ENCODE measurements at places on chromosomes 3 and 15.

DNA sequence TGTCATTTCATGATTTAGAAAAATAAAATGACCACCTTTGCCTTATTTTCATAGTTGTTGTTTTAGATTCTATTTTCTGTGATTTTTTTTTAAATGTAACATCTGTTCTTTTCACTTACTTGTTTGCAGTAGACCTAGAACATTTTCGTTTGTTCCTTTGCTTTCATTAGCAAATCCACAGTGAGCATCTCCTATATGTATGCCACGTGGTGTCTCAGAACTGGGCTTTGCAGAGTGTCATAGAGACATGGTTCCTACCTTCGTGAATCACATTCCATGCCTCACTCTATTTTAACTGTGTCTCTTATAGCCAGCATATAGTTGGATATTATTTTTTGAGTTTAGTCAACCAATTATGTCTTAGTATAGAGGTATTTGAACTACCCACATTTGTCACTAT lies 118.2 kb downstream of the KLF13 start:
- no peak for DNase-seq

DNA sequence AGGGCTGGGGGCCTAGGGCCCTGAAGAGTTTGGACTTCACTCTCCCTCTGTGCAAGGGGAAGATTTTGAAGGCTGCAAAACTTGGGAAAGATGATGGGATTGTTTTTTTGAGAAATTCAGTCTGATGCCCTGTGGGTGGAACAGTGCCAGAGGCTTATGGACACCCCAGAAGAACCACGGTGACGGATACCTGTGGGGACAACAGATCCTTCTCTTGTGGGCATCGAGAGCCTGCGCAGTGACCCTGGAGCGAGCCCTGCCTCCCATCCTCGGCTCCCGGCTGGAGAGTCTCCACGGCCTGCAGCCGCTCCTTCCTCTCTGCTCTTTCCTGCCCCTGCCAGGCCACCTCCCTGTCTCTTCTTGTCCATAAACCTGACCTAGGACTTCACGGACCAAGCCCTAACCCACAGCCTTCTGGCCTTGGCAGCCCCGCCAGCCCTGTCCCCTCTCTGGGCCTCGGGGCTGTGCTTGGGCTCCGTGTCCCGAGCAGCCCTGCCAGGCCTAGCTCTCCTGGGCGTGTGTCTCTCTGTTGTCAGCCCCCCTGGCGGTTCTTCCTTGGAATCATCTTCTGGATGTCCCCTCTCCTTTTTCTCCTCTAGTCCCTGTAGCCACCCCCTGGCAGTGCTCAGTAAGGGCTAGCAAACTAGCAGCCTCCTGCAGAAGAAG lies 98.4 kb downstream of the VGLL4 start:
- no peak for DNase-seq

GRCh38 chr3:100545371-100545770 lies 53.0 kb downstream of the TMEM45A start:
- DNase-seq, result no peak

DNA sequence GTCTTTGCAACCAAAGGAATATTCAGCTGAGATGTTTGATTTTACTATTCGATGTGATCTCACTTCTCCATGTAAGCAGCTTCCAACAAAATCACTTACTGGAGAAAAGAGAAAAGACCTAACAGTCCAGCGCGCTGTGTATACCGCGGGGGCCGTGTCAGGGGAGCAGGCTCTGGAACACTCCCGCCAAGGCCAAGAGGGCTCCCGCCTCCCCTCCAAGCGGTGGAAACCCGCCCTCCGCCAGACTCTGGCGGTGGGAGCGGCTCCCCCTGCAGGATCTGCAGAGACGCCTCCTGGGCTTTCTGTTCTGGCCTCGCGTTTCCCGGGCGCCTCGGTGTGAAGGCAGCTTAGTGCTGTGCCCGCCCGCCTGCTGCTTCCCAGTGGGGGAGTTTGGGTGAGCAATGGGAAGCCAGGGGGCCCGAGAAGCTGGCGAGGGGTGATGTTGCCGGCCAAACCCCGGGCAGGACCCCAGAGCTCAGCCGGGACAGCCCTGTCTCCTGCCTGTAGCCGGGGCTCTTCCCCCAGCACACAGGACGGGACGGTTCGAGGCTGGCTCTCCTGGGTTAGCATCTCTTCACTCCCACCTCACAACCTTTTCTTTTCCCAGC lies 36.3 kb downstream of the CHST14 start:
- DNase-seq, result peak; percentile 76

DNA sequence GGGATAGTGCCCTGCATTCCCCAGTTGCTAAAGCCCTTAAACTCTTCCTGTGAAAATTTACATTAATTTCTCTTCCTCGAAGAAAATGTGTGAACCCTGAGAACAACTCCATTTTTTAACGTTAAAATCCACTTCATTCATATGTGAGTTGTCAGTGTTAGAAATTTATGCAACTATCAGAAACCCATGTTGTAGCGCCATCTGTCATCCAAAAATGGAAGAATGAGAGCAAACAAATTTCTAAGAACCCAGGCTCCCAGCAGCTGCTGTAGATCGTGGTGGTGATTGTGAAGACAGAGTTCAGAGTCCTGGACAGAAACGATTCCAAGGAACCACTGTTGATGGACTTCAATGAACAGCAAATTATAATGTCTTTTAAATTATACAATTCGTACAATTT lies 179.7 kb upstream of the NDN start:
- DNase-seq, result no peak

- DNase-seq, result no peak
Observed at GRCh38 chr15:38944536-38944935, 379.9 kb upstream of the RASGRP1 start.

DNA sequence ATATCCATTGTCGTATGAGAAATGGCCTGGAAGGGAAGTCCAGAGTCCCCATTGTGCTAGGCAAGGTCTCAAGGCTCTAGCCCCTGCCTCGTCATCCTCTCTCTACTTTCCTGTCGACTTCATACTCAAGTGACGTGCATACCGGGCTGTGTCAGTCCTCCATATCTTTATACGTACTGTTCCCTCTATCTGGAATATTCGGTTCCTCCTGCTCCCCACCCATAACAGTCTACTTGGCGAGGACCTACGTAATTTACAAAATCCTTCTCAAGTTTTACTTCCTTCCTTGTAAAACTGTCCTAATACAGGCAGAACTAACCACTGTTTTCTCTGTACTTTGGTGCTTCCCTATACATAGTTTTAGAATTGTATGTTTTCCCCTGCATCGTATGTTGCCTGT lies 2.2 kb upstream of the ALPK3 start:
- DNase-seq, result no peak

- DNase-seq, result no peak
Observed at GRCh38 chr15:76340803-76341365, 4.3 kb downstream of the ISL2 start.

- no peak for DNase-seq
Observed at GRCh38 chr3:72270072-72270681, 485.2 kb upstream of the PROK2 start.

Measured in left renal pelvis (tissue), 4 donors.